ENCODE measurements at places on chromosomes 13 and 19.

- peak; percentile 75 for DNase-seq
Observed at GRCh38 chr19:11581740-11582139, 4.3 kb upstream of the ACP5 start.

GRCh38 chr13:40440990-40441820 is 225.2 kb downstream of the FOXO1 start:
- DNase-seq, result no peak

GRCh38 chr13:112657850-112658445 is 31.9 kb upstream of the ATP11A start:
- no peak for DNase-seq

GRCh38 chr13:33862016-33862415 is 44.1 kb downstream of the RFC3 start:
- no peak for DNase-seq

GRCh38 chr13:28820099-28821051 is at the start of gene MTUS2:
MTUS2 (plus strand) TSS chr13:28820339.
- DNase-seq, result peak; percentile 41

DNA sequence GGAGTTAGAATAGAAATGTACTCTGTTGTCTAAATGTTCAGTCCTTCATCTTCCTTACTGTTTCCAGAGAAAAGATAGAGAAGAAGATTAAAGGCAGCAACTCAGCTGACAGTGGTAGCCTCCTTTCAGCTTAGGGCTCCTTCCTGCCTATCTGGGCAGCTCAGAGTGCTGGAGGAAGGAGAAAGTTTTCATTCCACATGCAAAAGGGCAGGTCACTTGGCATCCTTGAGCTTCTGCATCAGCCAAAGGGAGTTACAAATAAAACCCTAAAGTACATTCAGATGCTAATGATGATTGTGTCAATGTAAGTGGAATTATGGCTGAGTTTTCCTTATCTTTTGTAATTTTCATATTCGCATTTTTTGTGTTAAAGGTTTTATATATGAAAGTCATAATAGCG is 58.9 kb downstream of the ESD start:
- no peak for DNase-seq

- no peak for DNase-seq
Observed at GRCh38 chr13:50033725-50034124, 18.5 kb downstream of the KCNRG start.

DNA sequence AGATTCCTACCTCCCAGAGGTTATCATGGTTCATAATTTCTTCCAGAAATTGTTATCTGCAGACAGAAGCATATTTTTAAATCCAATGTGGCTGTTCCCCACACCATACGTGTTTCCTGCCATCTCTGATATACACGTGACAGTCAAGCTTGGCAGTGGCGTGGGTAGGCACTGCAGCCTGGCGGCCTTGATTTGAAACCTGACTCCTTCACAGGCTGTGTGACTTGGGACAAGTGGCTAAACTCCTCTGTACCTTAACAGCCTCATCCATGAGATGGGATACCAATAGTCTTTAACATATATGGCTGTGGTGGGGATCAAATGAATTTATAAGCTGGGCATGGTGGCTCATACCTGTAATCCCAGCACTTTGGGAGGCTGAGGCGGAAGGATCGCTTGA is 33.2 kb downstream of the DPF1 start:
- no peak for DNase-seq

DNA sequence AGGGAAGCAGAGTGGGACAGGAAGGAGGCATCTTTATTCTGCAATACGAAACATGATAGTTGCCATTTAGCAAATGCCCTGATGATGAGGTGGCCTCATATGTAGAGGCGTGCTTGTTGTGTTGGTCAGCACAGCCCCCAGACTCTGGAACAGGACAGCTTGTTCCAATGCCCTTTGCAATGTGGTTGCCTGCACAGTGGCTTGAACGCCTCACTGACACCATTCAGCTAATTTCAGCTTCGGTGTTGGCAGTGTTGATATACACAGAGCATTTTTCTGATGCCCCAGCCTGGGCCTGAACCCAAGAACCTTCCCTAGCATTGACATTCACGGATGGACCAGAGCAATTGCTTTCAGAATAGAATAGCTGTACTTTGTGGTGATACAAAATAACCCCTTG is 133.3 kb downstream of the HS6ST3 start:
- DNase-seq, result no peak

DNA sequence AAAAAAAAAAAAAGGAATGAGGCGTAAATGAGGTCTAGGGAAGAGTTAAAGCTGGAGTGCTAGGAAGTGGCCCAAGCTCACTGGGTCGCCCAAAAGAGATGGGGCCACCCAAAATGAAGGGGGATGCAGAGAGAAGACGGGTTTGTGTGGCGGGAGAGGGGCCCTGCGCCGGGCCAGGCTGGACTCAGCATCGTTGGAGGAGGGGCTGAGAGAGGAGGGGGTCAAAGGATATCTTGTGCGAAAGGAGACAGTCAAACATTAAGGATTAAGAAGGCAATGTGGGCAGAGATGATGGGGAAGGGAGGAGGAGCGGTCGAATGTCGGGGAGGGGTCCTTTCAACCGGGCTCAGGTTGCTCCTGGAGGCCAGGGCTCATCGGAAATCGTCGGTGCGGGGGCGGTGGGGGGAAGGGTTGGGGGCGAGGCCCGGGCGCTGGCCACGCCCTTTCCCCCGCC is 825 bp upstream of the CARM1 start:
- DNase-seq, result no peak

GRCh38 chr19:28948566-28948965 is 264.4 kb downstream of the UQCRFS1 start:
- no peak for DNase-seq

GRCh38 chr13:38401276-38401675 is 51.6 kb downstream of the UFM1 start:
- no peak for DNase-seq

GRCh38 chr19:41376998-41377365 is 649 bp downstream of the TMEM91 start:
- no peak for DNase-seq

DNA sequence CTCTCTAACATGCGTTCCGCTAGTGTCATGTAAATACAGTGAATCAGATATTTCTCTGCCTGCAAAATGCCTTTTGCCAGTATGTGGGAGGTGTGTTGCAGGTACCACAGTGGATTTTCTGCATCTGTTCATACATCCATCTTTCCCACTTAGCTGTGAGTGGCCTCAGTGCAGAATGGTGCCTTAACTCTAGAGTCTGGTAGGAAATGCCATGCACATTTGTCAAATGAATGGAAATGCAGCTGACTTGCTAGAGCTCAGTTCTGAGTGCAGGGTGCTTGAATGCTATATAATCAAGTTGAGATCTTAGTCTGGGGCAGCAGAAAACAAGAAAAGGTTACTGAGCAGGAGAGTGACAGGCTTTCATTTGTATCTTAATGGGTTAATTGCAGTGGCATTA is 68.2 kb downstream of the LRCH1 start:
- DNase-seq, result no peak

DNA sequence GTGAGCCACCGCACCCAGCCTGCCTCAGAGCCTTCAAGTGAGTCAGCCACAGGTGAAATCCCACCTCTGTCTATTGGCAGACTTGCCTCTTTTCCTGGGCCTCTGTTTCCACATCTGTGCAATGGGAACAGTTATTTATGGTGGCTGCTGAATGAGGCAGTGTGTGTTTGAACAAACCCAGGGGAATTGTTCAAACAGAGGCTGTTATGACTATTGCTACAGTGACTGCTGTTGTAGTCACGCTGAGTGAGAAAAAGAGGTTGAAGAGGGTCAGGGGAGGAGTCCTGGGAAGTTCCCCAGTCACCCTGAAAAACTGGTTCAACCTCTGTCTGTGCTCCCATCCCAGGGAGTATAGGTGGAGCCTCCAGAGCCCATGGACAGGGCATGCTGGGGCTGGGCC is at the start of gene CEACAM19:
CEACAM19 (plus strand) TSS at position 83 of the 400 bp plus-strand sequence. CDS start 450 bp downstream, outside the sequence.
- no peak for DNase-seq

- no peak for DNase-seq
Observed at GRCh38 chr13:82370316-82370715, 1512.0 kb downstream of the SLITRK1 start.

- no peak for DNase-seq
Observed at GRCh38 chr13:80840316-80840976, 499.5 kb upstream of the SPRY2 start.

- DNase-seq, result no peak
Observed at GRCh38 chr13:25982907-25983306, 68.9 kb downstream of the SHISA2 start.

DNA sequence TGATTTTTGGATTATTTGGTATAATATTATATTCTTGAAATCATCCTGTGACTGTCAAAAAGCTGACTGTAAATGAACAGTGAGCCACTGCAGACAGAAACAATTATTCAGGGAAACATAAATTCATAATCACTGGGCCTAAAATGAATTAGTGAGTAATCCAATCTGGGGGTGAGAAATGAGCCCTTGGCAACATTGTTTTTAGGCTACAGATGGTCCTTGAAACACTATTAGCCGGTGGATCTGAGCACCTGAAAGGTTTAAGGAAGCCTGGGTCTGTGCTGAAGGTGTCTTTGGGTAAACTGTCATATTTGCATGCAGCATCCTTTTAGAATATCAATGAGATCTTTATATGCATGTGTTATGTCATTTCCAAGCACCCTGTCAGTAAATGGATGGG is 290.7 kb downstream of the ATP8A2 start:
- no peak for DNase-seq

DNA sequence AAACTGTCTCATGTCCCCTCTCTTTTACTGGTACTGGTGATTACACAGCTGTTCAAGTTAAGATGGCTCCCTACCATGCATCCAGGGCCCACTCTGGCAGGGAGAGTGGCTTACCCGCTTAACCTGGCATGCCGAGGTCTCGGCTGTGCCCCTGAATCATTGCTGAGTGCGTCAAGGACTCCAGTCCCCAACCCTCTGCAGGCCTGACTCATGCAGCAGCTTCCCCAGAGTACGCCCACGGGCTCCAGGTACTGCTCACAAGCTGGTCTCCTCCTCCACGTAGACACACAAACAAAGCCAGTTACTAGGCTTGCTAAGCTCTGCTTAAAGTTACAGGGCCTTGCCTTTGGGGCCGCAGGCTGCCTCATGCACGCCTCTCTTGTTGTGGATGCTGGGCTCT is 447.4 kb downstream of the COG6 start:
- peak; percentile 22 for DNase-seq

DNA sequence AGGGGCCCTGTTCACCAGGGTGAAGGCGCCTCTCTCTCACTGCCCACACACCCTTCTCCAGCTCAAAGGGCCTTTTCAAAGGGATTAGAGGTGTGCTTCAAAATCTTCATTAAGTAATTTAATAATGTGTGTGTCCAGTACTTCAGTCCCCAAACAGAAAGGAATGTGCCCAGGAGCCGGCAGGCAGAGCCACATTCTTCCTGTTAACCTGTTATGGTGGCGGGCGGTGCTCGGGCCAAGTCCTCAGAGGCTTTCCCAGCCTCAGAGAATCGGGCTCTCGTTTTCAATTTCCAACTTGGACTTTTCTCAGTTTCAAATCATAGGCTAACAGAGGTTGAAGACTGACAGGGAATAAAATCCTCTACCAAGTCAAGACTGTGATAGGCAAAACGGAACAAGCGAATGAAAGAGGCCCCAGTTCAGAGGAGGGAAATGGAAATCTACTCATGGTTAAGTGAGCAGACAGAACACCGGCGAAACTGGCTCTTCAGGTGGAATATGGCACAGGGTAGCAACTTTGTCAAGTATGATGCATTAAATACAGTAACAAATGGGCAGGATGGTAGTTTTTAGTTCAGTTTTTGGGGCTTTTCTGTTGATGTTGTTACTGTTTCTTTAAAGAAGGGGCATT is 68.6 kb downstream of the FOXO1 start:
- no peak for DNase-seq

- DNase-seq, result no peak
Observed at GRCh38 chr13:42807241-42807640, 25.9 kb downstream of the FAM216B start.

DNA sequence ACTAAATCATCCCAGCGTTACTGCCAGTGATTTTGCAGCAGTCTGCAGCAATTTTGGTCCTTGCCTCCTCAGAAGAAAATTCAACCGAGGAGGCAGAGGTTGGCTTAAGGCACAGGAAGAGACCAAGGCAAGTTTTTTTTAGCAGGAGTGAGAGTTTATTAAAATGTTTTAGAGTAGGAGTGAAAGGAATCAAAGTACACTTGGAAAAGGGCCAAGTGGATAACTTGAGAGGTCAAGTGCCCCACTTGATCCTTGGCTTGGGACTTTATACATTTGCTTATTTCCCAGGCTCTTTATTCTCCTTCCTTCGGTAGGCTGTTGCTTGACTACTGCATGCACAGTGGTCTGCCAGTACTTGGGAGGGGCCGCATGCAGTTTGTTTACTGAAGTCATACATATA is 2.9 kb upstream of the ZNF134 start:
- no peak for DNase-seq

GRCh38 chr19:56091066-56091490 is 30.0 kb downstream of the ZNF787 start:
- DNase-seq, result no peak

DNA sequence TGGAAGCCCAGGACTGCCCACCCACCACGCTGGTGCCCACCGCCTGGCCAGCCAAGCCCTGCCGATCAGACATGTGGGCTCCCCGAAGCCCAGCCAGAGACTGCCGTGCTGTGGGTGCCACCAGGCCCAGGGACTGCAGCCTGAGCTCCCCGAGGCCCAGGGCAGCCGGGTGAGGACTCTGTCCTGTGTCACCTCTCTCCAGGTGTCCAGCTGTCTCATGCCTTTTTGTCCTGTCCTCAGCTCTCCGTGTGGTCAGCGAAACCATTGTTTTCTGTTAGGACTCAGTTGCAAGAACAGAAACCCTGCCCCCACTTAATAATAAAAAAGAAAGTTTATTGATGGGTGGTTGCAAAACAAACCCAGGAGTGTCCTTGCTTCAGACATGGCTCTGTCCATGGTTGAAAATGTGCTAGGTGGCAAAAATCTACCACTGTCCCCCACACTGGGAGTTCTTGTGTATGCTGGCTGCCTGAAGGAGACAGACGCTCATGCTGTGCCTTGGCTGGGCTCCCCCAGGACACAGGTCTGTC is 9.9 kb downstream of the PLEKHF1 start:
- no peak for DNase-seq

DNA sequence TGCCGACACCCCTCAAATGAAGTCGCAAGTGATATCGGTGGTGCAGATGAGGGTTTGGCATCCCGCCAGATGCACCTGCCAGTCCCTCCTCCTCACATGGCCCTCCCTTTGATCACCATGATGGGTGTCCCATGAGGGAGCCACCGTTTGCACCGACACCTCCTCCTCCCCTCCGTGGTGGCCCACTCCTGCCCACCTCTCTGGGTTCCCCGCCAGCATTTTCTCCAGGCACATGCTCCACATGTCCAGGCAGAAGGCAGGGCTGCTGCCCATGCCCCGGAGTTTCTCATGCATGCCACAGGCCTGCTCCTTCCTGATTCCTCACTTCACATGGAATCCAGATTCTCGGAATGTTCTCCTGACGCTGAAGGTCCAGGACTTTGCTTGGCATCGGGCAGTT is 49.3 kb downstream of the COL4A2 start:
- DNase-seq, result no peak

Measured in GM10248 (cell line).